A172 (cell line): ENCODE measurements at places on chromosomes 12 and 14. TPM values are rescaled to one million over a fixed set of nuclear protein-coding genes. Genes with fewer than 3 reads are reported as not detected.

TDRD9 gene
- not detected in 2 replicates for total RNA-seq

TXNDC16 gene
- 4.5 and 5.4 TPM in 2 replicates for total RNA-seq

SMCO2 gene
- not detected in 2 replicates for total RNA-seq

TRPV4 gene
- total RNA-seq: not detected in 2 replicates

KLHDC1 gene
- 0.05 and 1.3 TPM in 2 replicates for total RNA-seq

IL23A gene
- total RNA-seq: 1.8 TPM in 1 of 2 replicates, not detected in the other

XRCC3 gene
- 24.4 and 24.5 TPM in 2 replicates for total RNA-seq

TGFB3 gene
- total RNA-seq: 2.1 and 2.3 TPM in 2 replicates

OASL gene
- 1.3 and 2.3 TPM in 2 replicates for total RNA-seq

AMIGO2 gene
- 229 and 279 TPM in 2 replicates for total RNA-seq

TGM1 gene
- total RNA-seq: 0.64 and 3.3 TPM in 2 replicates

ABHD12B gene
- not detected in 2 replicates for total RNA-seq

LMNTD1 gene
- total RNA-seq: not detected in 2 replicates

ZNF605 gene
- 2.9 and 4.0 TPM in 2 replicates for total RNA-seq

TAS2R50 gene
- total RNA-seq: not detected in 2 replicates

HPD gene
- total RNA-seq: 0.12 and 1.2 TPM in 2 replicates

CLEC1B gene
- not detected in 2 replicates for total RNA-seq

RAB21 gene
- 49.6 and 59.0 TPM in 2 replicates for total RNA-seq

RIMBP2 gene
- total RNA-seq: not detected in 2 replicates

MSRB3 gene
- 5.1 and 6.3 TPM in 2 replicates for total RNA-seq

TAS2R8 gene
- not detected in 2 replicates for total RNA-seq

CMKLR1 gene
- not detected in 2 replicates for total RNA-seq
